ENCODE measurements at places on chromosomes 2 and 18. TPM values are rescaled to one million over a fixed set of nuclear protein-coding genes. Genes with fewer than 3 reads are reported as not detected.

Gene BOLL
- not detected for total RNA-seq

Gene RAD51AP2
- total RNA-seq: 0.16 TPM

Gene WDFY1
- 41.1 TPM for total RNA-seq

Gene NR4A2
- 7.8 TPM for total RNA-seq

Gene LBH
- total RNA-seq: 16.1 TPM

Gene KIAA2012
- total RNA-seq: 0.07 TPM

Gene NXPH2
- total RNA-seq: 4.1 TPM

Gene RAX
- total RNA-seq: not detected

Gene VWC2L
- total RNA-seq: 0.23 TPM

Gene CKAP2L
- 31.3 TPM for total RNA-seq

Gene IL1R2
- total RNA-seq: not detected

Gene GTF2A1L
- total RNA-seq: not detected

Gene ACKR3
- total RNA-seq: 24.5 TPM

Gene SERPINB4
- not detected for total RNA-seq

Gene DUSP2
- 1.1 TPM for total RNA-seq

Gene DSC3
- total RNA-seq: 0.16 TPM

Gene ACTR3
- 172 TPM for total RNA-seq

Gene MC2R
- not detected for total RNA-seq

Gene SP140
- not detected for total RNA-seq

Gene PIEZO2
- 17.0 TPM for total RNA-seq

Gene CYP27C1
- 10.1 TPM for total RNA-seq

Gene FTCDNL1
- total RNA-seq: 1.6 TPM

Gene RGPD4
- 0.05 TPM for total RNA-seq

Gene LRATD1
- 3.6 TPM for total RNA-seq

Gene GNLY
- not detected for total RNA-seq

Gene SLC66A2
- total RNA-seq: 28.4 TPM

Gene NYAP2
- total RNA-seq: 0.36 TPM

Gene RFTN2
- total RNA-seq: 20.6 TPM

Gene GAL3ST2
- not detected for total RNA-seq

Gene RASGRP3
- 0.07 TPM for total RNA-seq

Gene RNASEH1
- total RNA-seq: 33.7 TPM

Gene SERPINB2
- not detected for total RNA-seq

Gene SCYGR4
- total RNA-seq: not detected

Gene SLC23A3
- total RNA-seq: 1.5 TPM

Gene CENPA
- 34.5 TPM for total RNA-seq

Gene FBXO41
- 3.7 TPM for total RNA-seq

Gene FMNL2
- 54.9 TPM for total RNA-seq

Gene PRKAG3
- total RNA-seq: not detected

Gene NPHP1
- 8.5 TPM for total RNA-seq

Gene C2orf78
- not detected for total RNA-seq

Gene G6PC2
- total RNA-seq: not detected

Gene WIPF1
- 20.1 TPM for total RNA-seq

Gene GREB1
- 143 TPM for total RNA-seq

Gene CRYBA2
- not detected for total RNA-seq

Gene BMP10
- total RNA-seq: not detected

Gene DOCK10
- 29.7 TPM for total RNA-seq

Gene CPS1
- 7.9 TPM for total RNA-seq

Gene TMEM131
- total RNA-seq: 46.6 TPM

Gene C2orf92
- total RNA-seq: 10.3 TPM

Gene GKN1
- total RNA-seq: not detected

Gene STARD6
- not detected for total RNA-seq

Gene ANKRD30B
- not detected for total RNA-seq

Gene GRB14
- 0.93 TPM for total RNA-seq

Gene AKAIN1
- total RNA-seq: not detected

Gene TDRD15
- not detected for total RNA-seq

Gene NETO1
- 6.9 TPM for total RNA-seq

Measured in neural crest cell (in vitro differentiated cells).